ENCODE measurements at places on chromosomes 7 and 10. TPM values are rescaled to one million over a fixed set of nuclear protein-coding genes. Genes with fewer than 3 reads are reported as not detected.

DNA sequence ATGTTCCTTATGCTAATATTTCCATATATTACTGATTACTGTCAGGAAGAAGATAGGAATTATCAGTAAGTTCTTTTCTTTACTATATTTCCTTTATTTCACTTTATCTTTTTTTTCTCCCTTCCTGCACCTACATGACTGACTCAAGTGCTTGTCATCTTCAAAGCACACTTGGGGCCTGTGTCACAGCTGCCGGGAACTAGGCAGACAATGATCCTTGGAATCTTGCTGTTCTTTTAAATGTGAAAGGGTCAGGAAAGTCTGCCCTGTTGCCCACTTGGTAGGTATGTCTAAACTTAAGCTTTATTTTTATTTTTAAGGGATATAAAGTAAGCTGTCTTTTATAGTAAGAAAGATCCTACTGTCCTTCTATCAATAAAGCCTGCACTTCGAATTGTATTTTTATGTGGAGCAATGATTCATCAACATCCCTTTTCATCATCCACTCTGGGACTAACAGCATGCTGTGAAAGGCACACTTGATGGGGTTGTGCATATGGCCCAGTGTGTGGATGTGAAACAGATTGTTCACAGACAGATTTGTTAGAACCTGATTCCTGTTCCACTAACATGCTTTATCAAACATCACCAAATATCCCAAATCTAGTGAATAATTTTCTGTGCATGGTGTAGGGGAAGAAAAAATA lies 556.9 kb downstream of the DNAJB9 start:
- no peak for DNase-seq

DNA sequence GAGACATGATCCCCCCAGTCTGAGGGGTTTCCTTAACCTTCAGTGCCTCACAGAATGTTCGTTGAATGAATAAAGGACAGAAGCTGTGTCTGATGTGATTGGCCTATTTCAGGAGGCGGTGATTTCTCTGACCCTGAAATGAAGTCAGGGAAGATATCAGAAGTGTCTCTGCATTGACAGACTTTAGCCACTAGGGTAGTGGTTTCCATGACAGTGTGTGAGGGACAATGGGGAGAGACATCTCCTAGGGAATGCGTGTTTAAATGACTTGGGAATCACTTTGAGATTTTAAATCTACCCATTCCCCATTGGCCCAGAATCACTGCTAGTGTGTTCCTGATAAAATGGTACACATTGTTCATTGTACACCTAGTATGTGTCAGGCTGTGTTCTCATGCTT lies 132.0 kb downstream of the CFAP58 start:
- no peak for DNase-seq

DNA sequence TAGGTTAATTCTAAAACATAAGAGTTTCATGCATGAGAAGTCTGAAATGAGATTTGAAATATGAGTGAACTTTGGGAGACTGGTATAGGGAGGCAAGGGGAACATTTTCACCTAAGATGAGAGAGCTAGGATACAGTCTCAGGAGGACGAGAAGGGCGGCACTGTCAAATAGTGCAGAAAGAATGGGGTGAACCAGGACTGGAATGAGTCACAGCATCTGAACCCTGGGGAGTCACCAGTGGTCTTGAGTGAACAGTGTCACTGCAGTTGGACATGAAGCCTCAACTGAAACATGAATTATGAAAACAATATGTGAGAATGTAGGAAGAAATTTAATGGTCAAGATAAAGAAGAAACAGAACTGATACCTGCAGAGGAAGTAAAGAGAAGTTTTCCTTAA lies 33.8 kb downstream of the GNG11 start:
- no peak for DNase-seq

DNA sequence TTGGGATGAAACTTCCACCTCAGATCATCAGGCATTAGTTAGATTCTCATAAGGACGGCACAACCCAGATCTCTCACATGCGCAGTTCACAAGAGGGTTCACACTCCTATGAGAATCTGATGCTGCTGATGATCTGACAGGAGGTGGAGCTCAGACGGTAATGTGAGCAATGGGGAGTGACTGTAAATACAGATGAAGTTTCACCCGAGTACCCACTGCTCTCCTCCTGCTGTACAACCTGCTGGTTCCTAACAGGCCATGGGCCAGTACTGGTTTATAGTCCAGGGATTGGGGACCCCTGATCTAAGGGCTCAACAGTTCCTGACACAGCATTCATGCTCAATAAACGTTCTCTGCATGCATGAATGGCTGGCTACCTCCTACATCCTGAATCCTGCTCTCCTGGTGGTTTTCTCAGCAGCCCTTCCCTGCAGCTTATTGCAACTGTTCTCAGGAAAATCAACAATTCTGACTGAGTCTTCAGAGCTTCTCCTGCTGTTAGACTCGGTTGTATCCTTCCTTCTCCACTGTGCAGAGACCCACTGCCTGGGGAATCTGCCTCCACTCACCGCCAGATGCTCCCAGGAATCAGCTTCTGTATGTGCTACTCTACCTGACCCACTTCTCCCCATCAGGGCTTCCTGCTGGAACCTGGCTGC lies 17.4 kb downstream of the PDE6C start:
- no peak for DNase-seq

DNA sequence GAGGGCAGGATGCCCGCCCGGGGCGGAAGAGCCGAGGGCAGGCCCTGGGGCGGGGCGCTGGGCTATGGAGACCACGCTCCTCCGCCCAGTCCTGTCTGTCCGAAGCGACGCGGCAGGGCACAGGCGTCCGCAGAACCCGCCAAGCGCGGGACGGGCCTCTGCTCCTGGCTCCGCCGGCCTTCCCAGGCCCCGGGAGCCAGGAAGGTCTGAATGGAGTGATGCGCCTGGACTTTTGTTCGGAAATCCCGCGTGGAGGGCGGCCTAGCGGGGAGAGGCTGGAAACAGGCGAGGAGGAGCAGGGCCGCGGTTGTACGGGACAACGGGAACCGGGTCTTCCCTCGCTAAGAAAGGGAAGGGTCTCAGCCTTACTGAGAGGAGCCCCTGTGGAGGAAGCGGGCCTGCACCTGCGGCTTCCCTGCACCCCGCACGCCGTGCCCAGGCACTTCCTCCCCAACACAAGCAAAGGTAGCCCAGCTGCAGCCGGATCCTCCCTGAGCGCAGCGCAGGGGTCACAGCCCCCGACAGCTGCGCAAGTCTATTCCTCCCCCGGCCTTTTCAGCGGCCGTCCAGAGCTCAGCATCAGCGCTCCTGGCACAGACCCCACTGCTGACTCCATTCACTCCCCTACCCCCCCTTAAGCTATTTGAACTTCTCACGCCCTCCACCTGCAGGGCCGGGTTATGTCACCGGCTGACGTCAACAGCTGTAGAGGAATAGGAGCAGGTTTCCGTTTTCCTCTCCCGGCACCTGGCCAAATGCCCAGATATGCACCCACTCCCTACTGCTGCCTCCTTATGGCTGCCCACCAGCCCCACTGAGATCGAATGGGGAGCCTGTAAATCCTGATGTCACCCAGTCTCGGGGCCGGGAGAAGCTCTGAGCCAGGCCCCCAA lies 143.2 kb upstream of the RET start:
- peak; percentile 47 for DNase-seq

GRCh38 chr10:71727738-71728737 lies 8.5 kb upstream of the C10orf105 start:
- DNase-seq = no peak

DNA sequence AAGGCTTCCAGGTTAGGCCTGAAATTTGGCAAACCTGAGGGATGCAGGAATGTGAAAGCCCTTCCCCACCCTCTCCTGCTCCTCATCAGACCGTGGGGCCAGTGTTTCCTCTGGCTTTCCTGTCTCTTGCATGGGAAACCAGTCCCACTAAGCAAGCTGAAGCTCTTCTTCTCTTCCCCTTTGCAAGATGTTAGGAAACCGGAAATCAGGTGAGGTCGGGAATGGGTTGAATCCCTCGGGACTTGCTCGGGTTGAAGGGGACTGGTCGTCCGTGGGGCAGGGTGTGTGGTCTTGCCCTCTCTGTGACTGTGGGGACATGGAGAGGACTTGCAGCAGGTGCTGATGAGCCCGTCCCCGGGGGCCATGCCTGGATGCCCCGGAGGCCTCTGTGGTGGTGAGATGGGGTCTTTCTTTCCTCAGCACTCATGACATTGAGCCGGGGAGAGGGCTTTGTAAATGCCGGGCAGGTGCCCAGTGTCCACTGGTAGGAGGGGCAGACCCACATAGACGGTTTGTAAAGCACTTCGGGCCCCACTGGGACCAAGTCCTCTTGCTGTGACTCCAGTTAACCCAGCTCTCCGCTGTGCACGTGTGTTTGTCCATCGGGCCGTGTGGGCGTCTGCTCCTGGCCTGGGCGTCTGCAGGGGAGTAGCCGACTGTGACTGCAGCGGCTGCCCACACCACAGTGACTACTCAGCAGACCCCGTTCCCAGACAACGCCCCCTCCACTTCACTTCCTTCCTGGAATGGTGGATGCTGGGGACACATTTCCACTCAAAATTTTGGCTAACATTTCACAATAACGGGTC lies 373.9 kb downstream of the GLRX3 start:
- DNase-seq = no peak

DNA sequence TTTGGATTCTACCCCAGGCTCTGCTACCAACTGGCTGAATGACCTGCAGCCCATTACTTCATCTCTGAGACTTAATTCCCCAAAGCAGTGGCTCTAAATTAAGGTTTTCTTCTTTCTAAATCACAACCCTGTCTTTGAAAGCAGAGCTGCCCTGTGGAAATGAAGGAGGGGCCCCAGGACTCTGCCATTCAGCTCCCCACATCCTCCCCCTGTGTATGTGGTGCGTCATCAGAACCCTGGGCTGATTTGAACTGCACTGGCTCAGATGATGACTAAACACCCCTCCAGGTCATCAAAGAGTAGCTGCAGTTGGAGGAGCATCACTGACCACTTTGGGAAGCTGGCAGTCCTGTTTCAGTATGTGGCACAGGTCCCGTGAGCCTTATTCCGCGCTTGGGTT lies 46.6 kb downstream of the BPGM start:
- DNase-seq = no peak

Gene STRIP2
- 3.9 TPM for polyA plus RNA-seq

Gene ANKRD22
- polyA plus RNA-seq = 0.24 TPM

Measured in left renal pelvis (tissue), 4 donors.